ENCODE measurements at places on chromosomes 4 and X. TPM values are rescaled to one million over a fixed set of nuclear protein-coding genes. Genes with fewer than 3 reads are reported as not detected.

HSFX3 gene
- total RNA-seq: 0.59 TPM

DNA sequence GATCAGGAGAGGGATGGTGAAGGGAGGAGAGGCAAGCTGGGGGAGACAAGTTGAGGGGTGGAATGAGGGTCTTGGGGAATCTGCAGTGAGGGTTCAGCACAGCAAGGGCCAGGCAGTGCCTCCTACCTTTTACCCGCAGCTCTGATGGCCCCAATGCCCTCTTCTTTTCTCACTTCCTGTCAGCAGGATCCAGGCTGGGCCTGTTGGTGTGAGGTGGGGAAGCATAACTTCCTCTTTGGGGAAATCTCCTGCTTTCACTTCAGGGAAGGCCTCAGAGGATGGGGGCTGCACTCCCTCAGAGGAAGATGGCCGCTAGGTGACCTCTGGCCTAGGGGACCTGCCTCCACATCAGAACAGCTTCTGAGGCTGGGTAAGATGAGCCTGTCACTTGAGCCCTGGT lies 36.5 kb downstream of the EFNB1 start:
- no peak for DNase-seq

FGFR3 gene
- total RNA-seq: 4.7 TPM

CT45A5 gene
- total RNA-seq: not detected

MTNR1A gene
- total RNA-seq: not detected

DNA sequence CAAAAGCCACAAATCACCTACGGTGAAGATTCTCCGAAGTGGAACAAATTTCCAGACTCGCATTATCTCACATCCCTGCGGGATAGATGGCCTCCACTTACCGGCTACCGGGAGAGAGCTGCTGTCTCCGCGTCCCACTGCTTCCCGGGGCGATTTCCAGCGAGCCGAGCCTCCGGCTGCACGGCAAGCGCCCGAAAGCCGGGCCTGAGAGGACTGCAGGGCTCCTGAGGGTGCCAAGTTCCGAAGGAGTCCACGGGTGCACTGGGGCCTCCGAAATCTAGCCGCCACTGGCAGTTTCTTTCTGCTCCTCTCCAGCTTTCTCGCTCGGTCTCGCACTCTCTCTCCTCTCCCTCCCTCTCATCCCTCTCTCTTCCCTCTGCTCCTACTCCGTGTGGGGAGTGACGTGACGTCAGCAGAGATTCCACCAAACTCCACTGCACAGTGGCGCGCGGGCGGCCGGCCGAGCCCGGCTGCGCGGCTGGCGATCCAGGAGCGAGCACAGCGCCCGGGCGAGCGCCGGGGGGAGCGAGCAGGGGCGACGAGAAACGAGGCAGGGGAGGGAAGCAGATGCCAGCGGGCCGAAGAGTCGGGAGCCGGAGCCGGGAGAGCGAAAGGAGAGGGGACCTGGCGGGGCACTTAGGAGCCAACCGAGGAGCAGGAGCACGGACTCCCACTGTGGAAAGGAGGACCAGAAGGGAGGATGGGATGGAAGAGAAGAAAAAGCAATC lies 14.0 kb upstream of the PITX2 start:
- DNase-seq: no peak

DRP2 gene
- not detected for total RNA-seq

Measured in cardiac septum (tissue), 1 donor.